BE2C (cell line): ENCODE measurements at places on chromosomes 7 and 10.

DNA sequence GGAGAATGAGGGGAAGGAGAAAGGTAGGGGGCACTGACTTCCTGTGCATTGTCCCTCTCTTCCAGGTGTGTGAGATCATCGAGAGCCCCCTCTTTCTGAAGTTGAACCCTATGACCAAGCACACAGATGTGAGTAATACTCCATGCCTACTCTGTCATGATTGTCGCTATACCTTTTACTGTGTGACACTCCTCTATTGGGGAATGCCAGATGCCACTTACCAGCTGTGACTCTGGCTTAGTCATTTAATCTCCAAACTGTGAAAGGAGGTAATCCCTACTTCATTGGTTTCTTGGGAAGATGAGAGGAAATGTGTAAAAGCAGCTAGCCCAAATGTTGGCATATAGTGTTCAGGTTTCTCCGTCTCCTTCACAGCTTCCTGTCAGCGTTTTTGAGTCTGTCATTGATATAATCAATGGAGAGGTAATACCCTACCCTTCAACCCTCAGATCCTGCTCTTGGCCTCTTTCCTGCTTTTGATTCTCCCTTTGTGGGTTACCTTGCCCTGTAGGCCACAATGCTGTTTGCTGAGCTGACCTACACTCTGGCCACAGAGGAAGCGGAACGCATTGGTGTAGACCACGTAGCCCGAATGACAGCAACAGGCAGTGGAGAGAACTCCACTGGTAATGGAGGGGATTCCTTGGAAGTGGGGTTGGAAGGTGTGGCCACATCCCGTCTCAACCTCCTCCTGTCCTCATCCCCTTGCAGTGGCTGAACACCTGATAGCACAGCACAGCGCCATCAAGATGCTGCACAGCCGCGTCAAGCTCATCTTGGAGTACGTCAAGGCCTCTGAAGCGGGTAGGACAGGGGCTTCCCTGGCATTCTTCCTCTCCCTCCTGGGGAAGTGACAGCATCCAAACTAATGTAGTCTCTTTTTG lies 2.0 kb downstream of the COPS6 start:
- no peak for DNase-seq

GRCh38 chr10:120285408-120285807 lies 171.6 kb upstream of the PLPP4 start:
- no peak for DNase-seq

DNA sequence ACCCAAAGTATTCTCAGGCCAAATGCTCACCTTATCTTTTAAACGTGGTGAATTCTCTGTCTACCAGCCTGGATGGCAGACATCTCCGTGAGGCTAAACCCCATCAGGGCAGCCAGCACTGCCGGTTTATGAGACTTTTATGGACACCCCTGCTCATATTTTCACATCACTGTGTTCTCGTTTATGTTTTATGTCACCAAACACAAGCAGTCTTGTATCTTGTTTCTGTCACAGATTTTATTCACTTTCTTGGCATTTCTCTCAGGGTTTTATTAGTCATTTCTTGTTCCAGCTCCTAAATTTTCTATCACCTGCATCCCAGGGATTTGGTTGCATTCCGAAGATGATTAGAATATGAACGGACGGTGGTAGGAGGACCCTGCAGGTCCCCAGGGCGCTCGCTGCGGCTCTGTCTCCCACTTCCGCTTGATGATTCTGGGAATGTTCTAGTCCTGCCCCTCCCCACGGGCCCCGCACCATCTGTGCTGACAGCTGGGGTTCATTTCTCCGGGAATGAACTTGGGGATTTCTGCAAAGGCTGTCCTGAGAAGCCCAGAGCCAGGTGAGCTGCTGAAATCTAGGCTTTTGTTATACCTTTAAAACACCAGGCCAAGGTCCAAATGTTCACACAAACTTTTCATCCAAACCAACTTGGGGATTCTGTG lies 217.6 kb downstream of the GFRA1 start:
- no peak for DNase-seq

GRCh38 chr10:34339816-34340553 lies 475.1 kb downstream of the PARD3 start:
- no peak for DNase-seq

GRCh38 chr7:17374157-17374556 lies 75.7 kb downstream of the AHR start:
- DNase-seq, result no peak

GRCh38 chr10:56068040-56068439 lies 293.0 kb downstream of the ZWINT start:
- DNase-seq, result no peak

GRCh38 chr7:134856691-134857090 lies 77.3 kb downstream of the CALD1 start:
- DNase-seq, result no peak

DNA sequence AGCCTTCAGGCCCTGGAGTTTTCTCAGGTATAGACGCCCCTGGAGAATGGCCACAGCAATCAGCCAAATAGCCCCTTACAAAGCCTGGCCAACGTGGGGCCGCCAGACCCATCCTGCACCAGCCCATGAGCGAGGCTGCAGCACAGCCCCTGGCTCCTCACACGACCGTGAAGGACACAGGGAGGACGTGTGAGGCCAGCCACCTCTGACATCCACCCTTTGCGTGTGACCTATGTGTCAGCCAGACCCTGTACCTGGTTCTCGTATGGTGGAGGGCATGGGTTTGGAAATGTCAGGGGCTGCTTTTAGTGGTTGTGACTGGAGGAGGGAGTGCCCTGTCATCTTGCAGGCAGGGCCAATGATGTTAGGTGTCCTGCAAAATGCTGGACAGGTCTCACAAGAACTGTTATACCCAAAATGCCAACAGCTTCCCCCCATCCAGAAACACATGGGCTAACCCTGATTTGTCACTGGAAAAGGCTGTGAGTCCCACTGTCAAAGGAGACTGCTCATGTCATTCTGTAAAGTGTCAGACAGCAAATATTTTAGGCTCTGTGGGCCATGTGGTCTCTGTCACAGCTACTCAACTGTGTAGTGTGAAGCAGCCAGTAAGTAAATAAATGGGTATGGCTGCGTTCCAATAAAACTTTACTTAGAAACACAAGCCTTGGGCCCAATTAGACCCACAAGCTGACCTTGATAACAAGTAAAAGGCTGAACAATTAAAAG lies 30.0 kb downstream of the NOD1 start:
- no peak for DNase-seq

- no peak for DNase-seq
Measured at GRCh38 chr7:116698930-116699721, 27.1 kb downstream of the MET start.

DNA sequence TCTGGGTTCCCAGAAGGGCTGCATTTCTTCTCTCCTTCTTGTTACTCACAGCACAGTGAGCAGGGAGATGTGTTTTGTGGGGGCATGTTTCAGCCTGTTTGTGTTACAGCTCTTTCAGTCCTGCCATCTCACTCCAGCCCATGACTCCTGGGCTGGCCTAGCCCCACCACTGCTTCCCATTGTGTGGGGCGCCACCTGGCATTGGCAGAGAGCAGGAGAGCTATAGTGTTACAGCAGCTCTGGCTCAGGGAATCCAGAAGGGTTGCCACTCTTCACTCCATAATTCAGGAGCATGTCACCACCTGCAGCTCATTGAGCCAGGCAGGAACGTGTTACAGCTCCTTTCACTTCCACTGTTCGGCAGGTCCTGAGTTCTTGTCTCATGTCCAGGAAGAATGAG lies 30.0 kb downstream of the CLDN12 start:
- DNase-seq, result no peak

- no peak for DNase-seq
Measured at GRCh38 chr10:11386044-11386443, 225.4 kb downstream of the USP6NL start.

DNA sequence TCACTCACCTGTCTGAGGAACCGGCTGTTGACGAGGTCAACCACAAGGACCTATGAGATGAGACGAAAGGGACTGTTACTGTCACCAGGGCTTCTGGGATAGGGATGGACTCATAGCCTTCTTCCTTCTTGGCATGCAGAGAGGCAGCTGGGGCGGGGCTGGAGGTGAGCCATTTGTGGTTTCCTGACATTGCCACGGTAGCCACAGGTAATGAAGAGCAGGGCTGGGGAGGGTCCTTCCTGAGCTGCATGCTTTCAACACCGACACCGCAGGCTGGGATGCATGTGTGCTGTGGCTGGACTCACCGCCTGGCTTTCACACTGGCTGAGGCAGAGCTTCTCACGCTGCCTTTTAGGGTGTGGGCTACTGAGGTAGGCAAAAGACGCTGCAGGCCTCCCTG lies 46.4 kb upstream of the MKRN1 start:
- no peak for DNase-seq

GRCh38 chr10:114174695-114175188 lies 739 bp upstream of the CCDC186 start:
- DNase-seq, result no peak

GRCh38 chr10:8230902-8231301 lies 176.4 kb downstream of the GATA3 start:
- DNase-seq, result no peak

DNA sequence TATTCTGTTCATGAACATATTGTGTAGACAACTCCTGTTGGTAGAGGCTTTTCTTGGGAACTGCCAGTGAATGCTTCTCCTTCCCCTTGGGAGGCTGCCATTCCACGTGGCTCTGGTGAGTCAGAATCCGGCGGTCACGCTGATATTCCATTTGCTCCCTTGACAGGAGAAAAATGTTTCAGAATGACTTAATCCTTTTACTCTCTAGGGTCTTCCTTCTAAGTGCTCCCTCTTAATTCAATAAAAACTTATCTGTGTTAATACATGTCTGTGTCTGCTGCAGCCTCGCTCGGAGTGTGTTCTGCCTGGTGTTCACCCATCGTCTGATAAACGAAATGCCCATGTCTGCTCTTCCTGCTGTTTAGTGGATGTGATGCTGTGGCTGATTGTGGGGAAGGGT lies 278.6 kb downstream of the ARHGAP12 start:
- DNase-seq, result peak; percentile 91

GRCh38 chr7:8822595-8822994 lies 389.2 kb downstream of the NXPH1 start:
- no peak for DNase-seq

- DNase-seq, result peak; percentile 33
Measured at GRCh38 chr10:71814922-71815411, 36.1 kb downstream of the PSAP start.

- no peak for DNase-seq
Measured at GRCh38 chr7:105289704-105290103, 99.0 kb downstream of the SRPK2 start.

DNA sequence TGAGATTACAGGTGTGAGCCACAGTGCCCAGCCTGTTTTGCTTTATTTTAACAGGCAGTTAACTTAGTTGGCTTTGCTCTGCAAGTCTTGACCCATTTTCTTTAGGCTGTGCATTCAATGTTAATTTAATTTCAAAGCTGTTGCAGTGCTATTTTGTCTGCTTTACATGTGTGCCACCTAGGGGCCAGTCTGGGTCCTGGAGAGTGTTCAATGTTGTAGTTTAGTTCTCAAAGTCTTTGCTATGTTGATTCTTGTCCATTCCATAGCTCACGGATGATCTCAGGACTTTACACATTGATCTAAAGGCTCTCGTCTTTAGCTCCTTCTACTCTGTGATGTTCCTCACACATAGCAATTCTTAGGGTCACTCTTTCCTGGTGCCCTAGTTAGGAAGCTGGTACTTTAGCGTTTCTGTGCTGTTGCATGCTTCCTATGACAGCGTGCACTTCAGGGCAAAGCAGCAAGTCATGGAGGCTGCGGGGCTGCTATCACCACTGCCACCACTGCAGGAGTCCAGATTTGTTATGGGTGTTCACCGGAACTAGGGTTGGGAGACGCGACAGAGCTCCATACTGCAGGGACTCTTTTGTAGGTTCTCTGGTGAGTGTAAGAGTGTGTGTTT lies 16.4 kb upstream of the ABCA13 start:
- peak; percentile 49 for DNase-seq

- no peak for DNase-seq
Measured at GRCh38 chr7:21326921-21327320, 101.0 kb upstream of the SP4 start.

DNA sequence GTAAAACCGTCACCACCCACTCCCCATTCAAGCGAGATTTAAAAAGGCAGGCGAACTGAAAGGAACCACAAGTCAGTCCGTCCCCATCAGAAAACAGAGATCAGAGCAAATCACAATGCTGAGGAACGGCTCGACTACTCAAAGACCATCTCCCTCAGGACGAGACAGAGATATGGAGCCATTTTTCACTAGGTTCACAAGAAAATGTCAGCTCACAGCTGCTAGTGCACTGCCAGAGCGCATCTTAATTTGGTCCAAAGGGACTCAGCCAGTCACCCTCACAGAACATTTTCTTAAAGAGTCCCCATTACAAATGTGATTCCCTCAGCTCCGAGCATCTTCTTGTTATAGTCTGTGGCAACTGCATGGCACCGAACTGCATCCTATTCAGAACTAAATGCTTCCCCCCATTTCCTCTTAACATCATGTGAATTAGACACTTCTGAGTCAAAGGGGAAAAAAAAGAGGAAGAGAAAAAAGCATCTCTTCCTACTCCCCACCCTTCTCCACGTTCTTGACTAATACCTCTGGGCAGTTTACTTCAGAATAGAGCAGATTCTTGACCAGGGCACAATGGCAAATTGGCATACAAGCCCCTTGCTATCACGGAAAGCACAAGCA lies 683.9 kb downstream of the MAGI2 start:
- DNase-seq, result no peak

- no peak for DNase-seq
Measured at GRCh38 chr10:34228066-34228465, 587.0 kb downstream of the PARD3 start.

- no peak for DNase-seq
Measured at GRCh38 chr7:128076196-128076795, 45.1 kb upstream of the LRRC4 start.

- no peak for DNase-seq
Measured at GRCh38 chr7:157009778-157010587, 480 bp downstream of the MNX1 start.

DNA sequence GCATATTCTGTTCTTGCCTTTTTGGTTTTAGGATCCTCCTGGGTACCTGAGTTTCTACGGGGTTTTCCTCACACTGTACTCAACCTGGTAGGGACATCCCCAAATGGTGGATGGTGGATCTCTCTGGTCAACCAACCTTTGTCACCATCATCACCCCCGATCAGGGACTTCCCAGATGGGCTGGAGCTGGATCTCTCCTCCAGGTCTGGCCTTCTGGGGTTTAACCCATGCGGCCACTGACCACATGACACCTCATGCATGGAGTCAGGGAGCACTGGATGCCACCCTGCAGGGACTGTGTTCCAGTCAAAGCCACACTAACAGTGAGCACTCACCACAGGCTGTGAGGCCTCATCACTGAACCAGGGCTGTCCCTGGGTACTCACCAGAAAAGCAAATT lies 80.0 kb downstream of the CELF2 start:
- no peak for DNase-seq

GRCh38 chr7:112484671-112485167 lies 3.9 kb downstream of the LSMEM1 start:
- no peak for DNase-seq

DNA sequence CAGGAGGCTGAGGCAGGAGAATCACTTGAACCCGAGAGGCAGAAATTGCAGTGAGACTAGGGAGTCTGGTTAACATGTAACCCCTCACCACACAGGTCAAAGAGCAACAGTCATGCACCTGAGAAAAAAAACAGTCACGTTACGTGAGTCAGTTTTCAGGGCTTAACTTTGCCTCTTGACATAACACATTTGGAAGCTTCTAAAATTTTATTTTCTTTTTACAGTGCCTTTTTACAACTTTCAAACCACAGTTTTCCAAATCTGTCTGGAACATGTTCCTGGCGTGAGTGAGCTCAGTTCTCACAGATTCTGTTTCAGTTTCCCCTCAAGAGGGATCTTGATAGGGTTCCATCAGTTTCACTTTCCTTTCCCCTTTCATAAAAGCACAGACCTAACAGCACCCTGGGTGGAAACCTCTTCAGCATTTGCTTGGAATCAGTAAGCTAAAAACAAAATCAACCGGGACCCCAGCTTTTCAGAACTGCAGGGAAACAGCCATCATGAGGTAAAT lies 4.4 kb downstream of the IFIT3 start:
- DNase-seq, result no peak

GRCh38 chr7:157044147-157044687 lies 33.8 kb upstream of the MNX1 start:
- no peak for DNase-seq
